Mammary microvascular endothelial cell (primary cell): ENCODE measurements at places on chromosomes 4 and X. TPM values are rescaled to one million over a fixed set of nuclear protein-coding genes. Genes with fewer than 3 reads are reported as not detected.

The CXCL5 gene
- 1.3 and 1.8 TPM in 2 replicates for total RNA-seq

The NAA11 gene
- not detected in 2 replicates for total RNA-seq

The FDCSP gene
- total RNA-seq, result not detected in 2 replicates

The VSIG1 gene
- total RNA-seq, result 3.9 and 4.7 TPM in 2 replicates

The NOX1 gene
- not detected in 2 replicates for total RNA-seq

The TRIM61 gene
- total RNA-seq, result not detected in 2 replicates

The ARHGEF6 gene
- total RNA-seq, result 6.5 and 6.7 TPM in 2 replicates

The CENPVL2 gene
- total RNA-seq, result not detected in 2 replicates
